ENCODE measurements at places on chromosomes 11 and 22.
A peak's percentile ranks its signal among the peaks of the same experiment; 100 is the strongest.

DNA sequence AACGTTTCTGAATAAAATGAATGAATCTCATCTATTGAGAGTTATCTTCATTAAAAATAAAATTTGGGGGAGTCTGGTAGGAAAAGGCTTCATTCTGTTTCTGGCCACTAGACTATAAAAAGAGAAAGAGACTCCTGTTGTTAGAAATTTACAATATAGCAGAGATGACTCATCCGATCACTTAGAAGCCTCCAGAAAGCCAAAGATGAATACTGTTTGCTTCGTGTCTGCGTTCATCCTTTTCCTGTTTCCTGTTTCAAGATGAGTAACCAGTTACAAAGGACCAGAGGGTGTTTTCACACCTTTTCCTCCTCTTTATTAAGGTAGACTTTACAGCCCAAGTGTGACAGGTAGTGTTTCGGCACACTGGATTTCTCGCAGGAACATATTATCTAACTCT lies 1120.7 kb downstream of the LRRC4C start:
- DNase-seq = peak; percentile 29

- DNase-seq = no peak
Measured at GRCh38 chr11:48011798-48012391, 31.5 kb downstream of the PTPRJ start.

GRCh38 chr22:50058906-50059880 lies 1.1 kb upstream of the TTLL8 start:
- peak; percentile 35 for DNase-seq

DNA sequence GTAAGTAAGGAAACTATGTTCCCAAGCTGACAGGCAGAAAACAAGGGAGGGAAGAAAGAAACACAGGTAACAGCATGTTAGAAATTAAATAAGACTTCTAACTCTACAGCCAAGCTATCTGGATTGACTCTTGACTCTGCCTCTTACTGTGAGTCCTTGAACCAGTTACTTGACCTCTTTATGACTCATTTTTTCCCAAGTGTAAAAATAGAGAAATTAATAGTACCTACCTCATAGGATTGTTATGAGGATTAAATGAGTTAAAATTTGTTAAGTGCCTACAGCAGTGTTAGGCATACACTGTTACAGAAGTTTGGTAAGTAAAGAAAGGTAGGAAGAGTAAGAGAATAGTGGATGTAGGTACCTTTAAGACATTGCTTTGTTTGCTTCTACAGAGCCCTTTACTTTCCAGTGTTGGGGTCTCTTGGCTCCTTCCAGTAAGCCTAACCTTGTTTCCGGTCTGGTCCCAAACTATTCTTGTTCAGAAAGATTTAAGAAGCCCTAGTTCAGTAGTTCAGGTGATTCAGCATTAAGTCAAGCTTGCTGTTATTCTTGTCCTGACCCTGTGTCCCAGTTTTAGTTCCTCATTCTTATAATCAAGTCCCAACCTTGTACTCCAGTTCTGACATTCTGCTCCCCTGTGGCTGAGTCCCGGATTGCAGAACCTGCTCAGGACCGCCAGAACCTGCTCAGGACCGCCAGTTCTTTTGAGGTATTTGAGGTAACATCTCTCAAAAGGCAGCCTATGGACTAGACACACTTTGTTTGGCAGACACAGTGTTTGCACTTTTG lies 963.4 kb upstream of the CCDC90B start:
- no peak for DNase-seq

GRCh38 chr11:5280582-5281102 lies 10.9 kb upstream of the HBE1 start:
- peak; percentile 90 for DNase-seq

DNA sequence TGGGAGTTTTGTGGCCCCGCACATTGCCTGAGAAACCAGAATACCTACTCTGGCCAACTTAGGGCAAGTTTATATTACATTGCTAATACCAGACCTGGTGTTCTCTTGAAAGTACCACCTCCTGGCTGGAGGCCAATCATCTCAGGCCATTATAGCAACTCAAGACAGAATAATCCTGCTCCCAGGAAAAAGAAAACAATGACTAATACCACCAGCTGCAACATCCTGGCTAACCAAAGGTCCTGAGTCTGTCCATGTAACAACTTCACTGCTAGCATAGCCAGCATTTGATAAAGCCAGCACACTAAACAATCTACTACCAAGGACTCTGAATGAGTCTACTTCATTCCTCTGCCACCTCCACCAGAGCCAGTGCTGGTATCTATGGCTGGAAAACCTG lies 1298.7 kb upstream of the CNTN5 start:
- peak; percentile 94 for DNase-seq

DNA sequence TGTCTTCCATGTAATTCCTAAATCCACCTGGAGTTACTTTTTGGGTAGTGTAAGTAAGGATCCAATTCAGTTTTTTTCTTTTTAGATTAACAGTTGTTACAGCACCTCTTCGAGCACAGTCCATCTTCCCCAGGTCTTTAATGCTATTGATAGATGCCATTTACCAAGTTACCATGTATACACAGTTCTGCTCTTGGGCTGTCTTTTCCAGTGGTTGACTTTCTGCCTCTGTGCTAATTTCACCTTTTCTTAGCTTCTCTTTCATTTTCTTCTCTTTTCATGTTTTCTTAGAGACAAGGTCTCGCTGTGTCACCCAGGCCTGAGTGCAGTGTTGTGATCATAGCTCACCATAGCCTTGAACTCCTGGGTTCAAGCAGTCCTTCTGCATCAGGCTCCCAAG lies 12.0 kb downstream of the ATXN10 start:
- no peak for DNase-seq

DNA sequence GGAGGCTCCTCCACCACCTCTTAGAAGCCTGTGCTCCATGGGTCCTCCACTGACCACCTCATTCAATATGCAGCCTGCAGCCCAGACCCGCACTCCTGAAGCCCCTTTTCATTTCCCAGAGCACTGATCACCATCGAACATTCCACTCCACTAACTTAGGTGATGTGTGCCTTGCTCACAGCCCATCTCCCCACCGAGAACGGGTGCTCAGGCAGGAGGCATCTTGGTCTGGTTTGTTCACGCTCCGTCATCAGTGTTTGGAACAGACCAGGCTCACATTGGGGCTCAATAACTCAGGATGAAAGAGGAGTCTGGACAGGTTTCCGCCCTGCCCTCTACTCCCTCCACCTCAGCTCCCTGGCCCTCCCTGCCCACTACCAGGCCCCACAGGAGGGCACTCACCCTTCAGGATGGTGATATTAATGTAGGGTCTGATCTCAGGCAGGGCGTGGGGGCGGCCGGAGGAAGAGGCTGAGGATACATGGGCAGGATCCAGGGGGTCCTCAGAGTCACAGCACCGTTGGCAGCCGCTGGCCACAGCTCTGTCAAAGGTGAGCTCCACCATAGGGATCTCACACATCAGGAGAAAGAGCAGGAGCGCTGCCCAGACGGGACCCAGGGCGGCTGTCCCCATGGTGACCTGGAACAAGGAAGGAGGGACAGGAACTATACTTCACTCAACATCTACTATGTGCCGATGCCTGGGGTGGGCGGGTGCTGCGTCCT lies 3.1 kb downstream of the C1QTNF6 start:
- no peak for DNase-seq

DNA sequence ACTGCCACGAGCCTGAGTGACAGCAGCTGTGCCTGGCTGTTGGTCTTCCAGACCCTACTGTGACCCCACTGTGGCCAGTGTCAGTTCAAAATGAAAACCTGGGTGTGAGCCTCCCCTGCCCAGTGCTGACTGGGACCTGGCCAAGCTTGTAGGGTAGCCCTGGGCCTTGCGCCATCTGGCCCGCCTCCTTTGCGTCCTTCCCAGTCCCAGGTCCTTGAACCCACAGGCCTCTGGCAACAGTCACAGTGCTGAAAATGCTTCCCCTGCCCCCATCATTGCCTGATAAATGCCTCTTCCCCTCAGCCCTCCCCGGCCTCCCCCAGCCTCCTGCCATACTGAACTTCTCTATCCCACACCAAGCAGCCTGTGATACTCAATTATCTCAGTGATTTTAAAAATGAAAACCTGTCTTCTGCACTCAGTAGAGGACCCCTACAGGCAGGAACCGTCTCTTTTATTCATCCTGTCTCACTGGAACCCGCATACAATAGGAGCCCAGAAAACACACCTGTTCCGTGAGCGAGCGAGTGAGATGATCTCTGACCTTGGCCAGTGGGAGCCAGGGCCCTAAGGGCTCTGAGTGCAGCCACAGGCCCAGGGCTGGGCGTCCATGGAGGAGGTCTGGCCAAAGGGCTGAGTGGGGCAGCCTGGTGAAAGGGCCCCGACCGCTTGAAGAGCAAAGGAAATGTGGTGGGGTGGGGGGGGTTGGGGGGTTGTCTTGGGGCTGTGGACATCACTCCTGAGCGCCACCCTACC lies 49.7 kb upstream of the TTLL12 start:
- DNase-seq = no peak

- no peak for DNase-seq
Measured at GRCh38 chr22:35660291-35661127, 12.3 kb downstream of the APOL6 start.

DNA sequence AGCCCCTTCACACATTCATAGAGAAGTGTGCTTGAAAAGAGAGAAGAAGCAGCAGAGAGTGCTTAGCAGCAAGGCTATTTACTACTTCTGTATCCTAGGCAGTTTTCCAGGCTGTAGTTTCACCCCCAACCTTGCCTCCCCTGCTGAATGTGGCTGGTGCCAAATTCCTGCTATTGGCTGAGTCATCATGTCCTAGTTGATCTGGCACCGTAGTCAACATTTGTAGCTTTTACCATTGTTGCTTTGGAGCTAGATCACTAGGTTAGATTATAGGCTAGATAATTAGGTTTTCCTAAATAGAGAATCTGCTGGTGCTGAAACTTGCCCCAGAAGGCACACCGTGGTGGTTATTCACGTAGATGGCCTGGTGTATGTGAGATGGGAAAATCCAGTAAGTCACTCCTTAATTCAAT lies 32.7 kb downstream of the ARHGAP42 start:
- DNase-seq = peak; percentile 96

GRCh38 chr11:113986351-113987140 lies 11.6 kb downstream of the HTR3A start:
- no peak for DNase-seq

GRCh38 chr11:66115638-66116301 lies 45.7 kb downstream of the PACS1 start:
- DNase-seq = no peak

DNA sequence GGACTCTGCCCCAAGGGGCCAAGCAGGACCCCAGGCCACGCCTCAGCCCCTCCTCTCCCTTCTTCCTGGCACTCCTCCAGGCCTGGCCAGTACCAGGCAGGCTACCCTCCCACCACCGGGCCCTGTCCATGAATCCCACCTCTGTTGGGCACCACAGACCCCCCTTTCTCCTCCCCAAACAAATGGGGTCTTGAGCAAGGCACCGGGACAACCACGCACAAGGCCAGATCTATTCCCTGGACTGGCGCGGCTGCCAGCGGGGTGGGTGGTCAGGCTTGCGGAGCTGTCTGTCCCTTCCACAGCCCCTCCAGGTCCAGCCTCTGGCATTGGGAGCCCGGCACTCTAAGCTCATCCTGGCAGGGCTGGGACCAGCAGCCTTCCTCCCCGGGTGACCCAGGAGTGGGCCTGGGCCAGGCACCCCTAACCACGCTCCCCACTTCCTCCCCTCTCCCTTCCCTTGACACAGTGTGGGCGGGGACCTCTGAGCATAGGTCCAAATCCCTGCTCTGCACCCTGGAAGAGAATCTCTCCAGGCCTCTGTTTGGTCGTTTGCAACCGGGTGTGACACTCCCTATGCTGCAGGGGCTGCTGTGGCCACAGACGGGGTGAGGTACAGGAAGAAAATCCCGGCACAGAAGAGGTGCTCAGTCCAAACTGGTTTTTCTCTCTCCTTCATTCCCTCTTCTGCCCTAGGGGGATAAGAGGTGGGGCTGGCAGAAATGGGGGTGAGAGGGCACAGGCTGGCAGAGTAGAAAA lies 14.6 kb downstream of the ELFN2 start:
- no peak for DNase-seq

DNA sequence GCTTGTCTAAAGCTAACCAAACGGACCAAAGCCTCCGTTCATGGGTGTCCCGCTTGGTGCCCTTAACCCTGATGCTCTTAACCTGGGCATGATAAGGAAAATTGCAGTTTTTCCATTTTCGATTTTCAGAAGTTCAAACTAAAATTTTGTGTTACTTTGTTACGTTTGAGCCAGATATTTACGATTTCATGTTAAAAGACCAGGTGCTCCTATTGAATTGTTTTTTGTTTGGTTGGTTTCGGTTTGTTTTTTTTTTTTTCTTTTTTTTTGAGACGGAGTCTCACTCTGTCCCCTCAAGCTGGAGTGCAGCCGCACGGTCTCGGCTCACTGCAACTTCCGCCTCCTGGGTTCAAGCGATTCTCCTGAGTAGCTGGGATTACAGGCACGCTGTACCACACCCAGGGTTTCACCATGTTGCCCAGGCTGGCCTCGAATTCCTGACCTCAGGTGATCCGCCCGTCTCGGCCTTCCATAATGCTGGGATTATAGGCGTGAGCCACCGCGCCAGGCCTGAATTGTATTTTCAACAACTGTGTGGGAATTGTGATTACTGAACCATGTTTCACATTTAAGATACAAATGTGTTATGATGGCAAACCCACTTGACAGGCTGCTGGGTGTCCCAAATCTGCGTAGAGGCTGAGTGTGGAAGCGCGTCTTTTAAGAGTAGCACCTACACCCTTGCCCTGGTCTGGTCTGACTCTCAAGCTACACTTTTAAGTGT lies 864 bp upstream of the USP28 start:
- DNase-seq = no peak
